ENCODE measurements at places on chromosomes 3 and 15. TPM values are rescaled to one million over a fixed set of nuclear protein-coding genes. Genes with fewer than 3 reads are reported as not detected.

GRCh38 chr15:51731549-51732267 is 5.7 kb downstream of the LYSMD2 start:
- DNase-seq = no peak

GRCh38 chr15:39397883-39398282 is 183.0 kb upstream of the THBS1 start:
- no peak for DNase-seq

CPB1 gene
- not detected for polyA plus RNA-seq

SLC22A13 gene
- polyA plus RNA-seq = 0.11 TPM

GRCh38 chr3:177554895-177555759 is 357.8 kb upstream of the TBL1XR1 start:
- no peak for DNase-seq

GRCh38 chr3:61981060-61981459 is 392.3 kb downstream of the FEZF2 start:
- DNase-seq = no peak

DNA sequence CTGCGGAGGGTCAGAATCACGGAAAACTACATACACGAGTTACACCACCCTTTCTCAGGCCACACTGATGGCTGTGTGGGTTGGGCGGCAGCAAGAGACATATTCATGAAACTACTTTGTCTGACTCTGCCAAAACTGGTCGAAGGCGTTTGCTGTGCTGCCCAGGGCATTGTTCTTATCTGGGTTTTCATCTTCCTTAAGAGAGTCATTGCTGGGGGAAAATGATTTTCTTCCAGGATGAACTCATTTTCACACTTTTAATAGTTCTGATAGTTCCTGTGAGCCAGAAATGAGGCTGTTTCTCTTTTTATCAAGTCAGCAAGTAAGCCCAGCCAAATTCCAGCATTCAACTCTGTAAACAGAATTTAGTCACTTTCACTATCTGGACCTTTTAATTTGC is 47.6 kb downstream of the TRIM71 start:
- DNase-seq = peak; percentile 18

GOLGA6A gene
- polyA plus RNA-seq = not detected
